ENCODE measurements at places on chromosomes 7 and 10.

DNA sequence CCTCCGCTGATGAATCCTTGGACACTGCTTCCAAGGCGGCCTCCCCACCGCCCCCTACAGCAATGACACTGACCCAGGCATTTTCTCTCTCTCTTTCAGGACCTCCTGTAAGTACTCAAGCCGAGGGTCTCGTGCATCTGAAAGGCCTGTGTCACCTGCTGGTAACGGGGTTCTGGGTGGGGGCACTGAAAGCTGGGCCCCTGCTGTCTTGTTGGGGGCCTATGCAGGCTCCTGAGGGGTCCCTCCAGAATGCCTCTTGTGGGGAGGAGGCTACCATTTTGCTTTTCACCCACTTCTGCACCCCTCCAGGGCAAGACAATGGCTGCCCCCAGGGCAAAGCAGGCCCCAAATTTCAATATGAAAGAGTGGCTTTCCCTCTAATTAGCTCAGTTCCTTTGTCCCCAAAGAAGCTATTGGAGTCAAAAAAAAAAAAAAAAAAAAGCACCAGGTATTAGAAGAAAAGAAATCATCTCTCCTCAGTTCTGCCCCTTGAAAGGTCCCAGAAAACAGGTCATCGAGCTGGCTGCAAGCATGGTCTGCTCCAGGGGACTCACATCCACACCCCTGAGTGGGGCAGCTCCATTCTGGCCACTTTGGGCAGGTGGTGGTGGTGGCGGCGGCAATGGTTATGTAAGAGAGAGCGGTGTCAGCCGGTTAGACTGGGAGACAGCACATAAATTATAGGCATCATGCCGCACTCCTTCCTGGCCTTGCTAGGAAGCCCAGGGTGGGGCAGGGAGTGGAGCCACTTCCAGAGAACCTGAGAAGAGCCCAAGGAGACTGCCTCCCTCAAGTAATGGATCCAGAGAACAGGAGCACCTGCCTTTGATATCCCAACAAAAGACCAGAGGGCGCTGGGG is 66.2 kb downstream of the COL13A1 start:
- no peak for DNase-seq

- no peak for DNase-seq
Measured at GRCh38 chr10:33897291-33897752, 562.9 kb upstream of the NRP1 start.

- no peak for DNase-seq
Measured at GRCh38 chr7:23000597-23001360, 13.2 kb downstream of the HYCC1 start.

- DNase-seq = peak; percentile 81
Measured at GRCh38 chr10:31319602-31320549, 860 bp downstream of the ZEB1 start.

DNA sequence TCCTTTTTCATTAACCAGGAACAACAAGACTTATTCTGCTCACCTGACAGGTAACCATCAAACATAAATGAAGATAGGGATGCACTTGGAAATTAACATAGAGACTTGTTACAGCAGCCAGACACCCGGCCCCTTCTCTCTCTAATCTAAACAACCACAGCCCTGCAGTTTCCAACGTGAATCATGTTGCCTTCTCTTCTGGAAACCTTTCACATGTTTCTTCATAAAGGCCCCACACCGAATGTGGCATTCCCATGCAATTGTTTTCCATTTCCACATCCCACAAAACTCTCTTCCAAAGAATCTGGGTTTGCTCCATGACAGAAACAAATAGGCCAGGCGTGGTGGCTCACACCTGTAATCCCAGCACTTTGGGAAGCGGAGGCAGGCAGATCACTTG is 15.0 kb upstream of the WDR86 start:
- no peak for DNase-seq

DNA sequence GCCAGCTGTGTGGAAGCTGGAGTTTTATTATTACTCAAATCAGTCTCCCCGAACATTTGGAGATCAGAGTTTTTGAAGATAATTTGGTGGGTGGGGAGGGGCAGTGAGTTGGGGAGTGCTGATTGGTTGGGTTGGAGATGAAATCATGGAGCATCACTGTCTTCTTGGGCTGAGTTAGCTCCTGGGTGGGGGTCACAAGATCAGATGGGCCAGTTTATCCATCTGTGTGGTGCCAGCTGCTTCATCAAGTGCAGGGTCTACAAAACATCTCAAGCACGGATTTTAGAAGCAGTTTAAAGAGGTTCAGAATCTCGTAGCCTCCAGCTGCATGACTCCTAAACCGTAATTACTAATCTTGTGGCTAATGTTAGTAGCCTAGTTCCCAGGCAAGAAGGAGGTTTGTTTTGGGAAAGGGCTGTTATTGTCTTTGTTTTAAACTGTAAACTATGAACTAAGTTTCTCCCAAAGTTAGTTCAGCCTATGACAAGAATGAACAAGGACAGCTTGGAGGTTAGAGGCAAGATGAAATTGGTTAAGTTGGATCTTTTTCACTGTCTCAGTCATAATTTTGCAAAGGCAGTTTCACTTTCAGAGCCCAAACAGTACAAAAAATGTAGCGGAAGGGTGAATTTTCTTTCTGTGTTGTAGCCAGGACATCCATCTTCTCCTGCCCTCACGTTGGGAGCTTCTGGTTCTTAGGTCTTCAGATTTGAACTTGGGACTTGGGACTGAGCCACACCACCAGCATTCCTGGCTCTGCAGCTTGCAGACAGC is 43.1 kb downstream of the KLF6 start:
- no peak for DNase-seq

All from posterior cingulate gyrus (tissue), 11 donors.